NCI-H2171 treated with DMSO at 0.1 percent for 48 hours (cell line): ENCODE measurements at places on chromosomes 6 and 20.
A peak's percentile ranks its signal among the peaks of the same experiment; 100 is the strongest.

GRCh38 chr6:12348530-12349511 lies 58.7 kb downstream of the EDN1 start:
- no peak for DNase-seq

GRCh38 chr20:39248171-39248861 lies 286.2 kb downstream of the DHX35 start:
- no peak for DNase-seq

DNA sequence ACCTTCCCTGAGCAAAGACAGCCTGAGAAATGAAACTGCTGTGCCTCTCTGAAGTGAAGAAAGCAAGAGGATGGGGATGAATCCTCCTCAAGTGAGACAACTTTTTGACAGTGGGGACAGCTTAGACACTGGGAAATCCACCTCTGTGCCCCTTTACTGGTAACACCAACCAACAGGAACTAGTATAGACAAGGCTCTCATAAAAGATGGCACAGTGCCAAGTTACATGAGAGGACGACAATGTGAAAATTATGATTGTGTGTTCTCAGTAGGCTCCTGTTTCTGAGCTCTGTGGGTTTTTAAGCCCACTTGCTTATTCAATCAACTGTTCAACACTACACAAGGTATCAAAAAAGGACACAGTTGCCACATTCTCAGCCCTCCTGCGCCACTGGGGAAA lies 41.6 kb upstream of the LYRM2 start:
- no peak for DNase-seq

GRCh38 chr6:53623497-53623896 lies 42.1 kb downstream of the KLHL31 start:
- DNase-seq, result no peak

- DNase-seq, result peak; percentile 2
Measured at GRCh38 chr6:25193460-25194171, 85.6 kb upstream of the CARMIL1 start.

DNA sequence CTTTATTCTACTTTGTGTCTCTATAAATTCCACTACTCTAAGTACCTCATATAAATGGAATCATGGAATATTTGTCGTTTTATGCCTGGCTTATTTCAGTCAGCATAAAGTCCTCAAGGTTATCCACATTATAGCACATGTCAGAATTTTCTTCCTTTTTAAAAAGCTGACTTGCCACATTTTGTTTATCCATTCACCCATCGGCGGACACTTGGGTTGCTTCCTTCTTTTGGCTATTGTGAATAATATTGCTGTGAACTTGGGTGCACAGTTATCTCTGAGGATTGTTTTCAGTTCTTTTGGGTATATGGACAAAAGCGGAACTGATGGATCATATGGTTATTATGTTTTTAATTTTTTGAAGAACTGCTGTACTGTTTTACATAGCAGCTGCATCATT lies 39.1 kb upstream of the ME1 start:
- no peak for DNase-seq
